ENCODE measurements at places on chromosomes 12 and 14.

GRCh38 chr12:25502596-25502995, 50.5 kb downstream of the LMNTD1 start:
- no peak for DNase-seq

DNA sequence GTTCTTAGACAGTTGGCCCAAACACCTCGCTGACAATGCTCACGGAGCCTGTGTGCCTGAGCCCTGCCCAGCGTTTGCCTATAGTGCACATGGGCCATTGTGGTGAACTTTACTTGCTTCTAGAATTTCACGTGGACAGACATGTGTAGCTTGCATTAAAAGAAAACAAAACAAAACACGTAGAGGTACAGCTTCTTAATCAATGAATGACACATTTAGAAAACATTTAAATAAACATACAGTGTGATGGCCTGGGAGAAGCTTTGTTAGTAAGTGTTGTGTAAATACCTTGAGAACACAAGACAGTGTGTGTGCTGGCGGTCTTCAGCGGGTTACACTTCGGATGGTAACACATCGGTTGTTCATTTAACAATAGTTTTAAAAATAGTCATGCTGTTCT, 38.1 kb downstream of the SMOC1 start:
- DNase-seq, result no peak

- no peak for DNase-seq
Observed at GRCh38 chr14:60657456-60658210, 8.4 kb upstream of the SIX1 start.

GRCh38 chr14:99320105-99320572, 48.1 kb upstream of the BCL11B start:
- DNase-seq, result peak; percentile 48

DNA sequence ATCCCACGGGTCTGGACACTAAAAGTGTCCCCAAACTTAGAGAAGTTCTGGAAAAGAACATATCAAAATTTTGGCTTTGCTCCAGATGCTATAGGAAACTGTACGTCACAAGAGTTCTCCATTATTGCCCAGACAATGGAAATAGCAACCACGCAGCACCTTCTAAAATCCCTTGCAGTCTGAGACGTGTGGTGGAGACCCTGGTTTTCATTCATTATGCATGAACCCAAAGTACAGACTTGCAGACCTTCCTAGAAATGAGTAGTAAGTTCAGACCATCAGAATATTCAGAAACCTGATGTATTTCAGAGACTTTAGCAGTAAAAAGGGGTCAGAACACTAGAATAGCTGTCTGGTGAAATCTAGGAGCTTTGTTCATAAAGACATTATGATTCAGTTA, 50.0 kb upstream of the BCL2L14 start:
- DNase-seq, result no peak

DNA sequence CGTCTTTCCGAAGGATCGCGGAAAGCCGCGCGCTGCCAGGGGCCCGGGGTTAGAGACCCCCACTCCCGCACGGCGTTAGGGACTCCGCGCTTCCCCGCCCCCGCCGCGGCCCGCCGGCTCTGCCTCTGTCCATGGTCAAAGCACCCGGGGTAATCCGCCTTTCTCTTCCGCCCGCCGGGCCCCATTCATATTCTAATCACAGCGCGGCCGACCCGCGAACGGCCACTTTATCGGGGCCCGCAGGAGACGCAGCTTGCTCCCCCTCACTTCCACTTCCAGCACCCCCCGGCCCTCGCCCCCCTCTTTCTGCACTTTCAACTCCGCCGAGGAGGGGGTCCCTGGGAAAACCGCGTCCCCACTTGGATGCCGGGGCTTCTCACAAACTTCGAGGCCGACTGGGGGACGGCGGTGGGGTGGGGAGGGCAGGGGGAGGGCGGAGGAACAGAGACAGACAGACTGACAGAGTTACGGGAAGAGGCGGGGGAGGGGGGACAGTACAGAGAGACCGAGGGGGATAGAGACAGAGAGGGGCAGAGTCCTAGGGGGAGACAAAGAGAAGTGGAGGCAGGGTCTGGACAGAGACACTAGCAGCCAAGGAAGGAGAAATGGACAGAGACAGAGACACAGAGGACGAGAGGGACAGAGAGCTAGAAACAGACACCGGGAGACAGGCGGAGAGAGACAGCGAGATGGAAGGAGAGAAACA, 1.1 kb upstream of the RFX4 start:
- peak; percentile 30 for DNase-seq
